EH (cell line): ENCODE measurements at places on chromosomes 7 and 10.

- peak; percentile 46 for DNase-seq
Measured at GRCh38 chr10:74949034-74949832, 122.8 kb downstream of the KAT6B start.

DNA sequence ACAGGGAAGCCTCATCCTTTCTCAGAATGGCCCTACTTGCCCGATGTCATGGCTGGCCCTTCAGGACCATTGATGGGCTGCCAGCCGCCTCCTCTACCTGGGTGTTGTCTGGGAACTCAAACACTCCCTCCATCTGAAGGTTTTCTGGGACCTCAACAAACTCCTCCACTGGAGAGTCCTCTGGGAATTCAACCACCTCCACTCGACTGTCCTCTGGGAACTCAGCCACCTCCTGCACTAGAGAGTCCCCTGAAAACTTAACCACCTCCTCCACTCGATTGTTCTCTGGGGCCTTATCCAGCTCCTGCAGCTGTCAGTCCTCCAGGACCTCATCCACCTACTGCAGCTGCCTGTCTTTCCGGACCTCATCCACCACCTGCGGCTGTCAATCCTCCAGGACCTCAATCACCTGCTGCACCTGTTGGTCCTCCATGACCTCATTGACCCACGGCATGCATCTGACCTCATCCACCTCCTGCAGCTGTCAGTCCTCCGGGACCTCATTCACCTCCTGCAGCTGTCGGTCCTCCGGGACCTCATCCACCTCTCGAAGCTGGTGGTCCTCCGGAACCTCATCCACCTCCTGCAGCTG lies 37.1 kb downstream of the MAT1A start:
- DNase-seq = no peak

GRCh38 chr7:36880108-36880507 lies 155.8 kb upstream of the AOAH start:
- no peak for DNase-seq

GRCh38 chr10:12409161-12409560 lies 59.8 kb downstream of the CAMK1D start:
- DNase-seq = no peak

- no peak for DNase-seq
Measured at GRCh38 chr10:91603931-91604331, 28.9 kb downstream of the PPP1R3C start.

DNA sequence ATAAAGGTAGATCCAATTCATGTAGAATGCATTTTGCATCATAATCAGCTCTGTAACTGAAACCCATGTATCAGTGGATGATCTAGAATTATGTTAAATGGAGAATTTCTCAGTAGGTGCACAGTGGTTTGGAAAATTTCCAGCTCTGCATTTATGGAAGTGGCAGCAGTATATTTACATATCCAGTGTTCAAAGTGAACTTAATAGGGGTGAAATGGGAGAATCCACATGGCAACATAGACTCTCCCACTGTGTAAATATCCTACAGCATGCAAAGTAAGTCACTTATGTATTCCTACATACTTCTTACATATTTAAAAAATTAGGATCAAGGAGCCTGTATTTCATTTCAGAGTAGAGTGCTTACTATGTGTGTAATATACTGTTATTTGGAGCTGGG lies 35.3 kb downstream of the CDC14C start:
- DNase-seq = no peak

DNA sequence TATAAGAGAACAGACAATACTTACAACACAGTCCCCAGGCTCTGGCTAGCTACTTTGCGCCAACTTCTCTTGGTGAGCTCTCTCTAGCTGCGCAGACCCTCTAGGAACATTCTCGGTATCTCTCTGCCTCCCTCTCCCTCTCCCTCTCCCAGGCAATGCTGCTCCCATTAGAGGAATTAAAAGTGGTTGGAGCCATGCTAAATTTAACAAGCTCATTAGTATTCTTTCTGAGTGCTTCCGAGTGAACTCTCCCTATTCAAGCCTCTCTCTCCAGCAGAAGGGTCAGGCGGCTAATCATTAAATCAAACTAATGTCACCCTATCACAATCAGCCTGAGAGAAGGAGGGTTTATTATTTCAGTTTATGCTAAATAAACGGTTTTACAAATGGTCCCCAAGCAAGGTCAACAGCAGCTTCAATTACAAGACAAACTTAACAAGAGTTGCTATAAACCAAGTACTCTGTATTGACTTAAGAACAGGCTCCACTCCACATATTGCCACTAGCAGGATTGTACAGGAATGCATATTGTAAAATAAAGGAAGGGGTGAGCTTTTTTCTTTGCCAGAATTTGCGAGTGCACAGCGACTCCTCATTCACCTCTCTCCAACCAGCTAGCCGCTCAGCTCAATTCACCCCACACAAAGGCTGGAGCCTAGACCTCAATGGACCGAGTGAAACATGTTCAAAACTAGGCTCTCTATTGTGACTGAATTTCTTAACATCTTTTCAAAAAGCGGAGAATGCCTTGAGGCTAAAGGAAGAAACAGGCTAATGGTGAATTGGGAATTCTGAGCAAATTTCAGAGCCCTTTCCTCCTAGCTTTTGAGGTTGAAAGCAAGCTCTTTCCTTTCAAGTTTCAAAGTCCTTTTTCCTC lies 84.4 kb downstream of the GLI3 start:
- DNase-seq = no peak

GRCh38 chr10:113267619-113268562 lies 285.0 kb upstream of the HABP2 start:
- peak; percentile 61 for DNase-seq

DNA sequence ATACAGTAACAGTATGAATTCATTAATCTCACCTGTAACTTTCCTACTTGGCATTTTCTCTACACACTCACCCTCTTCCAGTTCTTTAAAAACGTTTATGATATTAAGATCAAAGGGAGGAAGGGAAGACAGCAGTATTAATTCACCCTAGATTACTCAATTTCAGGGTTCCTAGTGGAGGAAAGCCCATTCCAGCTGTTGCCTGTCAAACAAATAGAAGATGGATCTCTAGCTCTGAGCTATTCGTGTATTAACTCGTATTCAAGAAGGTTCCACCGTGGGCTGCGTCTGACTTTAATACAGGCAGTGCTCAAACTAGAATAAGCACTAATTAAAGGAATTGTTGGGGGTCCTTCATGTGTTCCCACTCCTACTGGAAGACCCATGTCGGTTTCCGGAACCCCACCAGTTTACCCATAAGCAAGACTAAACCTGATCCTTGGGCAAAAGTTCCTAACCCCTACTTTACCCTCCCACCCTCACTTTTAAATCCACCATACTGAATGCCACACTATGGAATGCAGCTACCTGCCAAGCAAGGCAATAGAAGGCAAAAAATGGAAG lies 2.1 kb downstream of the NANOS1 start:
- no peak for DNase-seq

DNA sequence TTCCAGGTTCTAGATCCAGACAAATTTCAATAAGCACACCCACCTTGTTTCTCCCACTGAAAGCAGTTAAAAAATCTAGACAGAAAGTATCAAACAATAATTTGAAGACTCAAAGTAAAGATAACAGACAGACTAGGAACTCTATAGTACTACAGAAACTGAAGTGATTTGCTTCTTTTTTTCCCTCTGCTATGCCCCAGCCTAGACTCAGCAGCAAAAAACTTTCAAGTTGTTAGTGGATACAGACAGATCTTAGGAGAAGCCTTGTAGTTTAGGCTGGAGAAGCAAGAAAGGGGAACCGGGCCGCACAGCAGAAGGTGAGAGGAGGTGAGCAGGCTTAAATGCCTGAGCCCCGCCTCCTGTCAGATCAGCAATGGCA lies 65.1 kb downstream of the IGF2BP3 start:
- DNase-seq = no peak

DNA sequence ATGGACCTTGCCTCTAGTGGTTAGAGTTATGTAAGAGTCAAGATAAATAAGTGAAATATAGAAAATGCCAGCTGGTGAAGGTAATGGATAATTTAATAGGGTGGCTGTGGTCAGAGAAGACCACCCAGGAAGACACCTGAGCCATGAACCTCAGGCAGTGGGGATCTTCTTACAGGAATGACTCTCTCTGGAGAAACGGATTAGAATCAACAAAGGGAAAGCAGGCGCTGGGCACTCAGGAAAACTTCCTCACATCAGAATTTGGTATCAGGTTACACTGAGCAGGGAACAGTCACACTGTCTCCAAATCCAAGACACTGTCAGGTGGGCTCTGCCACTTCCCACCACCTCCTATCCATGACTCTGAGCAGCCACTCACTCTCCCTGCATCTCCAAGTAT lies 132.6 kb downstream of the DYNC2I1 start:
- DNase-seq = no peak

DNA sequence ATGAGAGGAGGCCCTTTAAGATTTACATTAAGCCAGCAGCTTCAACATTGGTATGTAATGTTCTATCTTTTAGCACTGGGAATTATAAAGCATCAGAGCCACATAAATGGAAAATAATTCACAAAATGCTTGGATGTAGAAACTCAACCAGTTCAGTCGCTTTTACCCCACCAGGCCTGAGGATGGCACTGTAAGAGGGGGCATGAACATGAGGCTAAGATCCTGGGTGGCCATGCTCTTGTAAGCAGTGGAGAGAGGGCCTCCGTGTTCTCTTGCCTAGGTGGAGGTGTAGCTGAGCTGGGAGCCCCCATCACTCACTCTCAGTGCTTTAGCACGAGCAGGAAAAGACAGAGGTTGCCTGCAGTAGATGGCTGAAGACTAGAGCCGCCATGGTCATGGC lies 238.8 kb downstream of the FANK1 start:
- peak; percentile 20 for DNase-seq

DNA sequence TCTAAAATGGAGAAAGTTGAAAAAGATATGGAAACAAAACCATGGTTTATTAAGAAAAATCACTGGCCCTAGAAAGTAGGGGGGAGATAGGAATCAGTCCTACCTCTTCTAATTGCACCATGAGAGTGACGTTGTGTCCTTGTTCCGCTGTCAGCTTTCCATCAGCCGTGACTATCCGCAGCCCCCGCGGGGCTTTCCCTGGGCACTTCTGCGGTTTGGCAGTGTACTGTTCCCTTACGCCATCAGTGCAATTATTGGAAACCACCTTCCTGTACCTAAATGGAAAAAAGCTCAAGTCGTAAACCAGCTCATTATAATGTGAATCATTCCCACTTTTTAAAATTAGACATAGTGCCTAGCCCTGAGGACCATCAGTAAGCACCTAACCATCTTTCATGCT lies 512.2 kb downstream of the SORCS1 start:
- DNase-seq = no peak

GRCh38 chr10:42991442-42992098 lies 85.3 kb upstream of the RET start:
- no peak for DNase-seq

GRCh38 chr7:151684408-151685175 lies 164.9 kb upstream of the RHEB start:
- DNase-seq = peak; percentile 58

GRCh38 chr10:86753638-86754434 lies 2.6 kb upstream of the BMPR1A start:
- DNase-seq = no peak

- no peak for DNase-seq
Measured at GRCh38 chr10:119263951-119264617, 56.7 kb downstream of the GRK5 start.

GRCh38 chr10:86673216-86673826 lies 5.0 kb downstream of the LDB3 start:
- DNase-seq = no peak

DNA sequence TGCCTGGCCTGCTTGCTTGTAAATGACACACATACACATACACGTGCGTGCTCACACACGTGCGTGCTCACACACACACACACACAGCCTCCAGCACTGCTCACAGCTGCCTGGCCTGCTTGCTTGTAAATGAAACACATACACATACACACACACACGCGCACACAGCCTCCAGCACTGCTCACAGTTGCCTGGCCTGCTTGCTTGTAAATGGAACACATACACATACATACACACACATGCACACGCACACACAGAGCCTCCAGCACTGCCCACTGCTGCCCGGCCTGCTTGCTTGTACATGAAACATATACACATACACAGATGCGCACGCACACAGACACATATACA lies 397.2 kb downstream of the PLXNA4 start:
- no peak for DNase-seq

- peak; percentile 36 for DNase-seq
Measured at GRCh38 chr7:133054162-133054840, 27.6 kb downstream of the CHCHD3 start.

DNA sequence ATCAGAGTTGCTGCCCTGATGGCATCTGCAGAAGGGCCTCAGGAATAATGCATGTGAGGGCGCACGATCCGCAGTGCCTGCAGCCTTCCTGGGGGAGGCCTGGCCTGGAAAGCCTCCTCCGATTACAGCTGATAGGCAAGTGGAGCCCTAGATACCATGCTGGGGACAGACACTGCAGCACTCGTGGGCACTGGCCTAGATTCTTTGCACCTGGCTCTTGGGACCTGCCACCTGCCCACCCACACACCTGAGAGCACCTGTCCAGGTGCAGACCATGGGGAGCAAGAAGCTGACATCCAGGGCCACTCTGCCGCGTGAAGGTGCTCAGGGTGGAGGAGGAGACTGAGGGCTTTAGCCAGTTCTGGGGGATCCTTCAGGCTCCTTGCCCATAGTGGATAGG lies 14.8 kb downstream of the YKT6 start:
- no peak for DNase-seq

- peak; percentile 64 for DNase-seq
Measured at GRCh38 chr7:55360486-55360885, 4.7 kb upstream of the LANCL2 start.

DNA sequence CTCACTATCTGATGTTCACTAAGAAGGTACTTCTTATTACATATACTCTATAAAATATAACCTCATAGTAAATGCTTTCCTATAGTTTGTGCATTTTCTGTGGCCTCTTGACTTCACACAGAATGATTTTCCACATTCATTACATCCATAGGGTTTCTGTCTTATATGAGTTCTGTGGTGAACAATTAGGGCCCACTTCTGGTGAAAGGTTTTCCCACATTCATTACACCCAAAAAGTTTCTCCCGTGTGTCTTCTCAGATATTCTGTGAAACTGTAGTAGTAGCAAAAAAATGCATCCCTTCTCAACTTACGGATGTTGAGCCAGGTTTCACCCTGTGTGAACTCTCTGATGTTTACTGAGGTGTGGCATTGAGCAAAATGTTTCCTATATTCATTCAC lies 119.3 kb downstream of the ZNF33B start:
- no peak for DNase-seq

DNA sequence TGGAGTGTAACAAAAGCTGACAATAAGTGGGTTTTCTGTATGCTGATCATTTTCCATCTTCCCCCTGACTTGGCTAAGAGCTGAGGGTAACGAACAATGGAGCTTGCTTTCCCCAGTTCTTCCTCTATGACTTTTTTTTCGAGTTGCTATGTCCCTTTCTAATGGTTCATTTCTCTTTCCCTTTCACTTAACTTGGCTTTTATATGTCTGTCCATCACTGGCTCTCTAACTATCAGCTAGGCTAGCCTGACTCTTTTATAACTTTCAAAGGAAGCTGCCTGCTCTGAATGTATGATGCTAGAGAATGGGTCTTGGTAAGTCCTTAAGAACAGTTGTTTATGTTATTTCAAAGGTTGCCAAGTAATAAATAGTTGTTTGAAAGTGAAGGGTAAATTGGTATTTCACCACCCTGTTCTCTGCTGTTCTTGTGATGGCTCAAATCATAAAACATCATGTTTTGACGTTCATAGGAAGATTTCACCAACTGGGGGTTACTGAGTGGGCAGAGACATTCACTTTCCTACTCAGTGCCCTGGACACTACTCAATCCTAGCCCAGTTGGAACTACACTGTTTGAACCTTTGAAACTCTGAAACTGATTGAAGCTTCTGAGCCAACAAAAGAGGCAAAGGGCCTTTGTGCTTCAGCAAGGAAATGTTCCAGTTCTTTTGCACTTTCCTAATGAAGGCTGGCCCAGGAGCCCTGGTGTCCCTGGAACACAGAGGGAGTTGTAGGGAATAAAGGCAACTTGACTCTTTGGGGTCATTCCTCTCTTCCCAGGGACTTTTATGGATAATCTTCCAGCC lies 85.4 kb upstream of the PHYHIPL start:
- DNase-seq = no peak
